Stimulated activated naive B cell treated with anti-CD40 and anti-IgM and Interleukin-4, amounts not matched to agents 10 μg/mL and 1 μg/mL and 100 μg/mL, for 72 hours (primary cell): ENCODE measurements at places on chromosomes 2 and 18.
A peak's percentile ranks its signal among the peaks of the same experiment; 100 is the strongest.

DNA sequence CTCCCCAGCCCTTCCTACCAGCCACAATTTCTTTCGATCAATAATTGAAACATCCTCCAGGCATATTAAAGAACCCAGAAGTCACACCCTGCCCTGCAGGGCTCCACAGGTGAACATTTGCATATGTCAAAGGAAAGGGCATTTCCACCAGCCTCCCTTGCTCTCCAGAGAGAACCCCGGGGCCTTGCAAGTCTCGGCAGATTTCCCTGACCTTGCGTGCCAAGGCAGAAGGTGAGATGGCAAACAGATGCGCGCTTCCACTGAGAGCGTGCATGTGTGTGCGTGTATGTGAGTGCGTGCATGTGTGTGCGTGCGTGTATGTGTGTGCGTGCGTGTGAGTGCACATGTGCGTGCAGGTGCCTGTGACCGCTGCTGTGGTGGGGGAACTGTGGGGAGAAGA, 120.3 kb downstream of the INO80D start:
- DNase-seq, result no peak

DNA sequence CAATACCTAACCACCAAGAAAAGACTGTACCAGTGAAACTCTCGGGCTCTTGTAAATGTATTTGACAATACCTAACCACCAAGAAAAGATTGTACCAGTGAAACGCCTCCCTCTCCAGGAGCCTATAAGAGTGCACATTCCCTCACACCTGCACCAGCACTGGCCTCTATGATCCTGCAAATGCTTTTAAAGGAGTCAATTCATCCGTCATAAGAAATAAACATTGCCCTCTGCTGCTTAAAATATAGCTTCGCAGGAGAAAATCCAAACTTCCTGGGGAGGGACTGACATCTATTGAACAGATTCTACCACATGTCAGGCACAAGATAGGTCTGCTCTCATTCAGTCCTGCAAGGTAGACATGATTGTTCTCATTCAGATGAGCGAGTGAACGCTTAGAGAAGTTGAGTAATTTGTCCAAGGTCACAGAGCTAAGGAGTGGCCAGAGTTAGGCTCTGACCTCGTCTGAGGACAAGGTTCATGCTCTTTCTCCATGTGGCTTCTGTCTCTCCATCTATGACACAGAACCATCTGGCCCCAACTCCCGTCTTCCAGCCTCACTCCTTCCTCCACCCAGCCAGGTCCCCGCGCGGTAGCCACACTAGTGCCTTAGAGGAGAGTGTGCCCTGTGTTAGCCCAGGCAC, 38.7 kb downstream of the MCFD2 start:
- DNase-seq, result no peak

GRCh38 chr2:96881349-96882195, 11.7 kb upstream of the SEMA4C start:
- no peak for DNase-seq

GRCh38 chr18:35060122-35060815, 19.1 kb downstream of the MAPRE2 start:
- no peak for DNase-seq

DNA sequence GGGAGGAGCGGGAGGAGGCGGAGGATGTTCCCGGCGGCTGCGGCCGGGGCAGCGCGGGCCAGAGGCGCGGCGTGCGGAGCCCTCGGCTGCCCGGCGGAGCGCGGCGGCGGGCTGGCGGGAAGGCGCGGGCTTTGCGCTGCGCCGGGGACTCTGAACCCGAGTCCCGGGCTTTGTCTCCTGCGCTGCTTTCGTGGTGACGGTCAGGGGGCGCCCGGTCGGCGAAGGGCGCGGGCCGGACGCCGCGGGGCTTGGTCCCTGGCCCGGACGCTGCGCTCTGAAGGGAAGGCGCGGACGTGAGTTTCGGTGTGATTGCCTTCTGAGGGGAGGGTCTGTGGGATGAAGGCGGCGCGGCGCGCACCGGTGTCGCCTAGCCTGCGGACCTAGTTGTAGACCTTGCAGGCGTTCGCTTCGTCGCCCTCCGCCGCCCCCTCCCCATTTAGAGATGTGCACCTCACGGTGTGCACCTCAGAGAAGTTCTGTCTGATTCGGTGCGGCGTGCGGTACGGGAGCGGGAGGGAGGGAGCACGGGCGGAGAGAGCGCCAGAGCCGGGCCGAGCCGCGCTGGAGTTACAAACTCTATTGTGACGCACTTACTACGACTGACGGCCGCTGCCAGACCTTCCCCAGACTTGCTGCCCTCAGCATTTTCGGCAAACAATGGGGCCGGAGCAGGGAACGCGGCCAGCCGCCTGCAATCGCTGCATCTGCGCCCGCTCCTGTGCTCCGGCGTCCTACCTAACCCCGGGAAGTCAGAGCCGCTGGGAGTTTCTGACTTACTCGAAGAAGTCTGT, 2.1 kb downstream of the BCL2L11 start:
- peak; percentile 32 for DNase-seq

DNA sequence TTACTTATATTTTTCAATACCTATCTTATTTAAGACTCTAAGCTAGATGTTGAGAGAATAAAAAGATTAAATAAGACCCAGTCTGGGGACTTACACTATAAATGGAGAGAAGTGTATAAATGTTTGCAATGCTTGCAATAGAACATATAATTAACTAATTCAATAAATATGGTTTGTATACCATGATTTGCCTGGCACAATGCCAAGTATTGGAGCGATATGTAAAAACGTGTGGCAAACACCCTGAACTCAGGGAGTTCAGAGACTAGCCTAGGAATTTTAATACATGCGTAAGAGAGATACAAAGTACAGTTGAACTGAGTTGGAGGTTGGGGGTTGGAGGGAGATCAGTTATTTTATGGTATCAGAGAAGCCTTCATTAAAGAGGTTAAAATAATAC, 251.8 kb upstream of the DDX18 start:
- DNase-seq, result no peak

DNA sequence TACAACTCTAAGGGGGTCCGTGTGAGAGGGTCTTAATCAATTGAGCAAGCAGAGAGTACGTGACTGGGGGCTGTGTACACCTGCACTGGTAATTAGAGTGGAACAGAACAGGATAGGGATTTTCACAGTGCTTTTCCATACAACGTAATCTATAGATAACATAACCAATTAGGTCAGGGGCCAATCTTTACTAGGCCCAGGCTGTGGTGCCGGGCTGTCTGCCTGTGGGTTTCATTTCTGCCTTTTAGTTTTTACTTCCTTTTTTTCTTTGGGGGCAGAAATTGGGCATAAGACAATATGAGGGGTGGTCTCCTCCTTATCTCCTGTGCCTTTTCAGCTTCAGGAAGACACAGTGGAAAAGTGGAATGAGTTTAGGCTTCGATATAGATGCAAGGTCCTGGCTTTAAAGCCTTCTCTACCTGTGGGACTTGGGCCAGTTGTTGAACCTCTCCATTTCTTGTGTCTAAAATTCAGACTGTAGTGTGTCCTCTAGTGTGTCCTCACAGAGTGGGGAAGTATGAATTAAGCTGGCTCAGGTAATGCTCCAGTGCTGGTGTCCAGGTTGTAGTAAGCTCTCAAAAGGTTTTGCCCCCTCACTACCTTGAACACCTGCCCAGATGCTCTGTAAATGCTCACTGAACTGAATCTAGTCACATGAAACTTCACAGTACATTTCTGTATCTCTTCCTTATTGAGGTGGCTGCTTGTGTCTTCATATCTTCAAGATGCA, 422.8 kb downstream of the SETBP1 start:
- peak; percentile 41 for DNase-seq

GRCh38 chr18:77131100-77131651, 1.4 kb downstream of the MBP start:
- peak; percentile 35 for DNase-seq

- DNase-seq, result no peak
These were observed 230.2 kb downstream of the ATAD2B start for GRCh38 chr2:23696752-23697045.

GRCh38 chr2:149000158-149000938, 38.2 kb upstream of the LYPD6B start:
- no peak for DNase-seq

DNA sequence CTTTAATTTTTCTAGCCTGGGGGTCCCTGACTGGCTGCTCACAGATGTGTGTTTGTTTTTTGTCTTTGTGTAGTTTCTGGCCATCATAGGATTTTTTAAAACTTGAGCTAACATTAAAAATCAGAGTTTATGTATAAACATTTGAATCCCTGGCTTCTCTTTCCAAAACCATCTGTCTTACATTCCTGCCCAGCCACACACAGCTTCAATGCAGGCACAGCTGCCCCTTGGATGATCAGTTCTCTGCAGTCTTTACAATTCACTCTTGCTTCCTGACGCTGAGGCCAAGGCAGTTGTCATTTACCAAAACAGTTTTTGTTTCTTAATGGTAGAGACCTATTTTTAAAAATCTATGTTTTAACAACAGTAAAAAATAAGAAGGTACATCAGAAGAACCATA, 169.2 kb upstream of the LRRTM1 start:
- DNase-seq, result no peak
